Activated CD8-positive, alpha-beta memory T cell treated with anti-CD3 and anti-CD28 coated beads, Interleukin-2, amount 10 ng/mL, durations not matched to agents 7 days and 5 days (primary cell): ENCODE measurements at places on chromosomes 5 and 9. TPM values are rescaled to one million over a fixed set of nuclear protein-coding genes. Genes with fewer than 3 reads are reported as not detected.

Gene PRR7
- 3.1 TPM for total RNA-seq

Gene IPPK
- total RNA-seq, result 15.1 TPM

Gene GPR150
- 0.28 TPM for total RNA-seq

Gene HACD4
- 10.1 TPM for total RNA-seq

Gene STPG3
- not detected for total RNA-seq

Gene CRHBP
- not detected for total RNA-seq

Gene ZDHHC11
- 9.9 TPM for total RNA-seq

Gene CCNJL
- total RNA-seq, result not detected
